ENCODE measurements at places on chromosomes 1 and 21.

GRCh38 chr1:204343802-204344201 is 15.9 kb downstream of the PLEKHA6 start:
- no peak for DNase-seq

- DNase-seq, result no peak
Measured at GRCh38 chr1:205124726-205125125, 2.9 kb upstream of the RBBP5 start.

DNA sequence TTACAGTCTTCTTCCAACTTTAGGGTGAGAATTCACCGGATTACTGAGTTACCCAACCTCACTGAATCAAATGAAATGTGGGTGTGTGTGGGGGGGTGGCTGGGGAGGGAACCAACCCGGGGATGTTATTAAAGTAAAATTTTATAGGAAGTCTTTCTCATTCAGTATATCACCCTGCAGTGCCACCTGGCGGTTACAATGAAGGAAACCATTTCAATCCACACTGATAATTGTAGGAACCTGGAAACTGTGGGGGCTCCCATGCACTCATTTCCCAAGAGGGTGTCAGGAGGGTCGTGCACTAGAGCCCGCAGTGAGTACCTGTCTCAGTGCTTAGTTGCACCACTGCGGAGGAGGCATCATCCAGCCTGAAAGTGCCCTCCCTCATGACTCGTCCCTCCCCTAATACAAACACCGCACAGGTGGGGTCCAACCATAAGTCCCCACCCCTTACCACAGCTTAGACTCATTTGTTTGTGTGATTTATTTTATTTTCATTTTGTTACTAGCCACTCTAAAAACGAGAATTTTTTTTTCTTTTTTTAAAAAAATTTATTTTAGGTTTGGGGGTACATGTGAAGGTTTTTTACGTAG is 29.1 kb upstream of the IGSF5 start:
- DNase-seq, result no peak

DNA sequence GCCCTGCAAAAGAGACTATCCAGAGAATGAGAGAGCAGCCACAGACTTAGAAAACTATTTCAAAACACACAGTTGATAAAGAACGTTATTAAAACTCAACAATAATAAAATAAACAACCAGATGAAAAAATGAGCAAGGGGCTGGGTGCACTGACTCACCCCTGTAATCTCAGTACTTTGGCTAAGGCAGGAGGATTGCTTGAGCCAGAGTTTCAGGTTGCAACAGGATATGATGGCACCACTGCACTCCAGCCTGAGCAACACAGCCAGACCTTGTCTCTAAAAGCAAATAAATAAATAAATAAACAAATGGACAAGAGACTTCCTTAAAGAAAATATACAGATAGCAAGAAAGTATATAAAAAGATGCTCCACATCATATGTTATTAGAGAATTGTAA is 144.6 kb downstream of the LRRIQ3 start:
- no peak for DNase-seq

- DNase-seq, result no peak
Measured at GRCh38 chr1:159141584-159142390, 29.6 kb upstream of the CADM3 start.

DNA sequence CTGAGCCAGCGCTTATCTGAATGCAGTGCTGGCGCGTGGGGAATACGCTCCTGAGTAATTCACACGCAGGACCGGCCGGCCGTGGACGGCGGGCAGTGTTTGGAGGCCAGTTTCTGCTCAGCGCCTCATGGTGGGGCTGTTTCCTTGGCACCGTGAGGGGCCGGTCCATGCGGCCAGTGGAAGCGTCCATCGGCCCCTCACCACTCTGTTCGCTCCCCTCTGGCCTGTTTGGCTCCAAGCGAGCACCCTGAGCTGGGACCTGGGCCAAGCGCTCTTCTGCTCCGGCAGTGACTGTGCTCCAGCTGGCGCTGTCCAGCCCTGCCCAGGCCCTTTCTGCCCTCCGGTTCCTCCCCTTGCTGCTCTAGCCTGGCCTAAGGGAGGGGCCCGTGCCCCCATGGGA is 16.3 kb upstream of the PLCH2 start:
- DNase-seq, result no peak

GRCh38 chr1:245742896-245743295 is 588.1 kb downstream of the KIF26B start:
- no peak for DNase-seq

DNA sequence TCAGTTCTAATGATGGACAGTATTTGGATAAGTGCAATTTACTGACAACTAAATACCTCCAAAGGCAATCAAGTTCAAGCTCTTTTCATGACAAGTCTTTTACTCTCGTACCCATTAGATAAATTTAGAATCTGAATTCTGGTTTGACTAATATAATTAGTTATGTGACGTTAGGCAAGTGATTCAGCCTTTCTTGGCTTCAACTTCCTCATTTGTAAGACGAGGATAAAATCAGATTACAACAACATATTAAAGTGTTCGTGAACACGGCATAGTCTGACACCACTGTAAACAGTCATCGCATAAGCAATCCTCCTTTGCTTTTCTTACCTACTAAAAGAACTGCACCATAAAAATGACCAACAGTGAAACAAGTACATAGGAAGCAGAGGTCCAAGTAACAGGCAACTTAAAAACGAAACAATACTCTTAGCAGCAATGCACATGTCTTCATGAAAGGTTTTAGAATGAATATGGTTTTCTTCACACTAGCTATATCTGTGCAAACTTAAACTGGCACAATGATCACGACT is 25.7 kb downstream of the COA6 start:
- no peak for DNase-seq

DNA sequence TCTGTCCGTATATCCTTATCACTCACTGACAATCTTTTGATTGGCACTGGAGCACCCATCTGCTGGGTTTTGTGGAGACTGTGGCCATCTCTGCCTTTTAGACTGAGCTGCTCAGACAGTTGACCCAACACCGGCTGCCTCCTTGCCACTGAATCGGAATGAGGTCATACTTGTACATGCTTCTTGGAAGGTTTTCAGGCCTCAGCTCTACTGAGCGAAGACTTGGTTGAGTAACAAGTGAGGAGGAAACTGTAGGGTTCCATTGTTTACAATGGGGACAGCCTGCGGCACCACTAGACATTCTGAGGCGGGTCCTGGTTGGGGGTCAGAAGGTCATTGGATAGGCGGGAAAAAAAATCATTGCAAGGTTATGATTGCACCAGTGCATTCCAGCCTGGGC is 320.3 kb downstream of the KIF26B start:
- no peak for DNase-seq

- no peak for DNase-seq
Measured at GRCh38 chr1:54156201-54156600, 3.4 kb upstream of the CDCP2 start.

DNA sequence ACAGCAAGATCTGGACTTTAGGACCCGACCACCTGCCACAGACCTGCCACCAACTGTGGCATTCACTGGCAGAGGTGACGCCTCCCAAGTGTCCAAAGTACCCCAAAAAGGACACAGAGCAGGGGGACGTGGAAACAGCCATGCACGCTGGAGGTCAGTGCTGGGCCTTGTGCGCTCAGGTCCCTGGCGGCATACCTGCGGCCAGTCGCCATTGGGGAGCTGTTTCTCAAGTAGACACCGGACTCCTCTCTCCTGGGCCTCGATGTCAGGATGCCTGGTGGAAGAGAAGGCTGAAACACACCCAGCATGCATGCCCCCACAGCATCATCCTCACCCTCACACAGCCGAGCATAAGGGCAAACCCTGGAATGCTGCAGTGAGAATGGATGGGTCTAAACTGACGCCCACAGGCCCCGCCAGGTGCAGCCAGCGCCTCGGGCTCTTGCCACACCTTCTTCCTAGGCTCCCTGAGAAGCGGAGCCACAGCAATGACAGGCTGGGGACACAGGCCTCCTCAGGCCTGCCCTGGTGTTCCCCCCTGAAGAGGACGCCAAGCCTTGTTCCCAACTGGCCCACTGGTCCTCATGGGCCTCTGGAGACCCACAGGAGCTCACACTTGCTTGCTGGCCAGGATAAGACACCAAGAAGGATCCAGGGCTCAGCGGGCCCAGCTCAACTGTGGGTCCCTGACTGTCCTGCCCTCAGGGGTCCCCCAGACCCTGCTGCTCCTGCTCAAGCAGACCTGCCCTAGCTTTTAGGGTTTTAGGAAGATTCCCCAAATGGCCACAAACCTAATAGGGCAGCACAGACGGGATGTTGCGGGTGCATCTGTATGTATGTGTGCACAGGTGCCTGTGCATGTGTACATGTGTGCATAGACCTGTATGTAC is 7.7 kb upstream of the SPATC1L start:
- DNase-seq, result no peak

Data from activated CD4-positive, alpha-beta T cell treated with anti-CD3 and anti-CD28 coated beads for 1 hour (primary cell).